G401 (cell line): ENCODE measurements at places on chromosomes 12 and 14. TPM values are rescaled to one million over a fixed set of nuclear protein-coding genes. Genes with fewer than 3 reads are reported as not detected.

RNF212B gene
- total RNA-seq = not detected in 2 replicates

DNA sequence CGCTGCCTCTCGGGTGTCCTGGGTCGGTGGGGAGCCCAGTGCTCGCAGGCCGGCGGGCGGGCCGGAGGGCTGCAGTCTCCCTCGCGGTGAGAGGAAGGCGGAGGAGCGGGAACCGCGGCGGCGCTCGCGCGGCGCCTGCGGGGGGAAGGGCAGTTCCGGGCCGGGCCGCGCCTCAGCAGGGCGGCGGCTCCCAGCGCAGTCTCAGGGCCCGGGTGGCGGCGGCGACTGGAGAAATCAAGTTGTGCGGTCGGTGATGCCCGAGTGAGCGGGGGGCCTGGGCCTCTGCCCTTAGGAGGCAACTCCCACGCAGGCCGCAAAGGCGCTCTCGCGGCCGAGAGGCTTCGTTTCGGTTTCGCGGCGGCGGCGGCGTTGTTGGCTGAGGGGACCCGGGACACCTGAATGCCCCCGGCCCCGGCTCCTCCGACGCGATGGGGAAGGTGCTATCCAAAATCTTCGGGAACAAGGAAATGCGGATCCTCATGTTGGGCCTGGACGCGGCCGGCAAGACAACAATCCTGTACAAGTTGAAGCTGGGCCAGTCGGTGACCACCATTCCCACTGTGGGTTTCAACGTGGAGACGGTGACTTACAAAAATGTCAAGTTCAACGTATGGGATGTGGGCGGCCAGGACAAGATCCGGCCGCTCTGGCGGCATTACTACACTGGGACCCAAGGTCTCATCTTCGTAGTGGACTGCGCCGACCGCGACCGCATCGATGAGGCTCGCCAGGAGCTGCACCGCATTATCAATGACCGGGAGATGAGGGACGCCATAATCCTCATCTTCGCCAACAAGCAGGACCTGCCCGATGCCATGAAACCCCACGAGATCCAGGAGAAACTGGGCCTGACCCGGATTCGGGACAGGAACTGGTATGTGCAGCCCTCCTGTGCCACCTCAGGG is 679 bp downstream of the ARF6 start:
- no peak for DNase-seq

- no peak for DNase-seq
Measured at GRCh38 chr14:75715926-75716780, 55.1 kb downstream of the TTLL5 start.

DNA sequence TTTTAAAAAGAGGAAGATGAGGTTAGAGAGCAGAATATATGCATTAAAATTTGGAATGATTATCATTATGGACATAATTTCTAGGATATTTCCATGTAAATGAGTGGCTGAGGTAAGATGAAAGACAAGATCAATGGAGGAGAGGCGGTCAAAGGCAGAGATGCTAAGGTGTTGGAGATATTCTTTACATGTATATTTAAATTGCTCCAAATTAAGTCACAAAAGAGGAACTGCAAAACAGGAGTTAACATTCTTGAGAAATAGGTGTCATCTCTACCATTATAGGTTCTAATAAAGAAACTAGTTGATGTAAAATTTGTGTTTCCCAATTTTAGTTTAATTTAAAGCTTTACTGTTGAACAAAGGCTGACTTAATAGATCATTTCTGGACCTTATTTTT is 268.5 kb upstream of the PPFIA2 start:
- no peak for DNase-seq

DNA sequence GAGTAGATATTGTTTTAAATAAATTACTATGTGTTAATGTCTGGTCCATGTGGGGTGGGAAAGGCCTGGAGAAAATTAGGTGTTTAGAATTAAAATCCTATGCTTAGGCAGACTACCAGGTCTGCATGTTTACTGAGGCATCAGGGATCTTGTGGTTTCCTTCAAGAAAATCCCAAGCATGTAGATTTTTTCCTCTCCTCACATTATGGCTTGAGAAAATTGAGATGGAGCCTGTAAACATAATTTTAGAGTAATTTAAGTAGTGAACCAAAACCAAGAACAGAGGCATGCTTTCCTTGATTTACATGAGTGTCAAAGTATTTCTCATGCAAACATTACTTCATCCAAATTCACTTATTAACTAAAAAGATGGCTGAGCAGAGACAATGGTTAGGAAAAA is 823.7 kb downstream of the AACS start:
- DNase-seq = no peak
